ENCODE measurements at places on chromosomes 4 and X. TPM values are rescaled to one million over a fixed set of nuclear protein-coding genes. Genes with fewer than 3 reads are reported as not detected.
A peak's percentile ranks its signal among the peaks of the same experiment; 100 is the strongest.

GRCh38 chr4:68469482-68469881 lies 22.2 kb downstream of the TMPRSS11E start:
- DNase-seq, result no peak
- no peaks in the 10 kb centered on the region for H3K4me1 ChIP-seq
- H3K36me3 ChIP-seq, result no peaks in the 10 kb centered on the region
- H3K27ac ChIP-seq, result no peak overlapping the region

Gene RAB39B
- total RNA-seq, result 0.77 TPM

GRCh38 chr4:105422207-105422920 lies 51.5 kb downstream of the PPA2 start:
- DNase-seq, result no peak
- H3K27ac ChIP-seq, result no peak overlapping the region
- H3K4me1 ChIP-seq, result no peaks in the 10 kb centered on the region
- H3K36me3 ChIP-seq, result peaks cover 59% of the 10 kb centered on the region

GRCh38 chrX:86910027-86910426 lies 607.6 kb upstream of the KLHL4 start:
- no peaks in the 10 kb centered on the region for H3K36me3 ChIP-seq
- no peak for DNase-seq
- H3K27ac ChIP-seq, result no peak overlapping the region
- no peaks in the 10 kb centered on the region for H3K4me1 ChIP-seq
- H3K27me3 ChIP-seq, result no peaks in the 10 kb centered on the region
- H3K4me3 ChIP-seq, result no peak overlapping the region

- DNase-seq, result no peak
- no peak overlapping the region for H3K27ac ChIP-seq
- H3K27me3 ChIP-seq, result no peaks in the 10 kb centered on the region
- no peaks in the 10 kb centered on the region for H3K36me3 ChIP-seq
- no peak overlapping the region for H3K4me3 ChIP-seq
- H3K4me1 ChIP-seq, result no peaks in the 10 kb centered on the region
Measured at GRCh38 chr4:78174891-78175290, 117.8 kb downstream of the FRAS1 start.

Gene TRIM61
- total RNA-seq, result 2.3 TPM

DNA sequence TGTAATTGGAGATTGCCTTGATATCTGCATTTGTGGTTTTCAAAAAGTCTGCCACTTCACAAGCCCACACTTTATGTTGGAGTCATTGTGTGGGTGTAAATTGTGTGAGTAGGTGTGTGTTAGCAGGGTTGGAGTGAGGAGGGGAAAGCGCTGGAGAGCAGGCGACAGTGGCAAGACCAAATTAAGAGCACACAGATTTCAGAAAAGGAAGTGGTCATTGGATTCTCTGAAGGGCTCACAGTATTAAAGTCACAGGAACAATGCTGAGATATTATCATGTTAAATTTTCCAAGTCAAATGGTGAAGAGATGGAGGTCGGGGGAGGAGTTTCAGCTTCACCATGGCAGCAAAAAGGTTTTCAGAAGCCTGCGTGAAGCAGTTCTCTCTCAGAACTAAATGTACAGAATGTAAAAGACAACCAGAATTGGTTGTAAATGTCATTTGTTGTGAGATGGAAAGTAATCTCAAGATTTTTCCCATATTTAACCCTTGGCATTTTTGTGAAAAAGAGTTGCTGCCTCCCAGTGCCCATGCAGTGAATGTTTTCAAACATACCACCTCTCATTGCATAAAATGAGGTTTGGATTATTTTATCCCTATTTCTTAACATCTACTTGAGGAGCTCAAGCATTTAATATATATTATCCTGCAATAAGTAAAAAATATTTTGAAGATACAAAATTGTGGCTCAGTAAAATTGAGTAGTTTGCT lies 265.9 kb downstream of the ZNF674 start:
- no peak overlapping the region for H3K4me3 ChIP-seq
- no peak overlapping the region for H3K27ac ChIP-seq
- no peaks in the 10 kb centered on the region for H3K4me1 ChIP-seq
- H3K36me3 ChIP-seq, result no peaks in the 10 kb centered on the region
- no peaks in the 10 kb centered on the region for H3K27me3 ChIP-seq

Gene AADAT
- total RNA-seq, result 0.53 TPM

- H3K27ac ChIP-seq, result no peak overlapping the region
- H3K4me1 ChIP-seq, result no peaks in the 10 kb centered on the region
- DNase-seq, result no peak
- H3K27me3 ChIP-seq, result no peaks in the 10 kb centered on the region
Measured at GRCh38 chrX:46803140-46803539, 33.7 kb upstream of the RP2 start.

GRCh38 chr4:148443512-148444295 lies 1.5 kb upstream of the NR3C2 start:
- H3K4me1 ChIP-seq, result peaks cover 14% of the 10 kb centered on the region
- peak; percentile 39 for DNase-seq
- H3K4me3 ChIP-seq, result peak overlapping the region; percentile 94
- peak overlapping the region; percentile 87 for H3K27ac ChIP-seq

DNA sequence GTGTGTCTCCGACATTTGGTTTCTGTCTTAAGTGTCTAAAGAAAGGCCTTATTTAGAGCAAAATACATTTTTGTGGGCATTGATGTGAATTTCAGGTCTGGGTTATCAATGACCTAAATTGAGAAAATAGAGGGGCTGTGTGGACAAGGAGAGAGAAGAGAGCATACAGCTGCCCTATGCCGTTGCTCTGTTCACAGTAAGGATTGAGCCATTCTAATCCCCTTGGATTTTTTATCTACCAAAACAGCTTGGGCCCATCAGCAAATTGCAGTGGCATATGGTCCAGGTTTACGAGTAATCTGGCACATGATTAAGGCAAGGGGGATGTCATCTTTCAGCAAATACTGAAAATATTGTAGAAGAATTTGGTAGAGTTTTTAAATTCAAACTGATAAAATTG lies 210.2 kb downstream of the ANTXR2 start:
- DNase-seq, result no peak
- H3K27ac ChIP-seq, result no peak overlapping the region
- H3K36me3 ChIP-seq, result no peaks in the 10 kb centered on the region
- no peaks in the 10 kb centered on the region for H3K27me3 ChIP-seq

Measured in heart left ventricle (tissue), 16 donors.